ENCODE measurements at places on chromosomes 2 and 18.

DNA sequence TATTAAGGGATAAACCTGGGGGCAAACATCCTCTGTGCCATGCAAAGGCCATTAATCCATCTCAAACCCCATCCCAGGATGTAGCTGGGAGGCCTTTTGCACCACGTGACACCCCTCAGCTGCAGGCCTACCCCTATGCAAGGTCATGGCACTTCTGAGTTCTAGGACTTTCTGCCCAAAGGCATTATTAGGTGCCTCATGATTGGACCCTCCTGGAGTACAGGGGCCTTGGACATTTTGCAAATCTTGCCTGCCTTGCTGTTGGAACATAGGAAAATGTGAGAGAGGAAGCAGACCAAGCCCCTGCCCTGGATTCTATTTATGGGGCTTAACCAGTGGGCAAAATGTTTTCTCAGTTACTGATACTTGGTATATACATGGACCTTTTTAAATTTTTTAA lies 44.2 kb upstream of the NFU1 start:
- no peak for DNase-seq

DNA sequence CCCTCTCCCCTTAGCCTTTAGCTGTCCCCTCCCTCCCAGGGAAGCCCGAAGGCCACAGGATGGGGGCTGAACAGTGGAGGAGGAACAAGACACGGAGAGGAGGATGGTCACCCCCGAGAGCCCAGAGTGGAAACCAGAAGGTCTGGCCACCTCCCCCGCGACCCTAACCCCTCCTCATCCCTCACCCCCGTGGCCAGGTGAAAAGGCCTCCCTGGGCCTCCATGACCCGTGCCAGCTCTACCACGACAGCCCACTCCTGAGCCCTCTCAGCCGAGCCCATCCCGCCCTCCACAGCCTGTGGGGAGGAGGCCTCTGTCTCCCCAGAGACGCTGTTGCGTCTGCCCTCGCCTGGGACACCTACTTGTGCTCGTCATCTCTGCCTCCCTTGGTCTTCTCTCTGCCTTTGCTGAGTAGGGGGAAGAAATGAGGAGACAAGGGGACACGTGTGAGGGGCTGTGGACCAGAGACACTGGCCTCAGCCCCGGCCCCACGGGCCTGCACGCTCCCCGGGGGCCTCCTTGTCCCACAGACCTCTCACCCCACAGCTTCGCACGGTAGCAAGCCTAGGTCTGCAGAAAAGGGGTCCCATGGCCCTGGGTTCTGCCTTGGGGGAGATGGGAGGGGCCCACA lies 32.5 kb upstream of the OTOF start:
- no peak for DNase-seq

- no peak for DNase-seq
Measured at GRCh38 chr2:137802038-137802437, 162.2 kb upstream of the HNMT start.

DNA sequence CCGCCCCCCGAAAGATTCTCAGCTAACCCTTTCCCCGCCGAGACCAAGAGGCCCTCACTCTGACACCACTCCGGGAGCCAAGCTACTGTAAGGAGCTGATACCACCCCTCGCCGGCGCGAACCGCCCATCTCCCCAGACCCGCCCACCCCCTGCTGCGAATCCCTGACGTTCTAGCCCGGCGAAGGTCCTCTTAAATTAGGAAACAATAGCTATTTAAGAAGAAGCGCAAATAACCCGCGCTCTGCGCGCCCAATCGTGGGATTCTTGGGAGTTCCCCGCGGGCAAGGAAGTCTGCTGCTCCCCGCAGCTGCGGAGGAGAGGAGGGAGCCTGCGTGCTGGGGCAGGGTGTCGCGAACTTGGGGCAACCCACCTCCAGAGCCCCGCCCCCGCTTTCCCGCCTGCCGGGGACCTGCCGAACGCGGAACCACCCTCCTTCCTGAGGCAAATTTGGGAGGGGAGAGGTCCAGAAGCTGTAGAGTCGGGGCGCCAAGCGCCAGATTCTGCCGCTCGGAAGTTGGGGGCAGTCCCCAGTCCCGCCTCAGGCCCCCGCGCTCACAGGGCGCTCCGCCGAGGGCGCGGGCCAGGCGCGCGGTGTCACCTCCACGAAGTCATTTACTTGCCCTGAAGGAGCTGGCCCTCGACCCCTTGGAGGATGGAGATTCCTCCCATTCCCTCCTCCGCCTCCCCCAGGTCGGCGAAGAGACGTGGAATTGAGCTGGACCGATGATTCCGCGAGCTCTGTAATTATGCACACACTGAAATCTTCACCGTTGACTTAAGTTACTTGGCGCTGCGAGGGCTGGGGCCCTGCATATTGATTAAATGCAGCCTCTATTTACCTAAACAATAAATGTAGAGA lies 8.4 kb upstream of the SP9 start:
- DNase-seq, result no peak

GRCh38 chr18:7273301-7273921 lies 42.5 kb downstream of the LRRC30 start:
- DNase-seq, result no peak
